Stimulated activated CD4-positive, alpha-beta T cell treated with anti-CD3 and anti-CD28 coated beads, Interleukin-2, amount 100 ng/mL, for 24 hours (primary cell): ENCODE measurements at places on chromosomes 7 and 10.
A peak's percentile ranks its signal among the peaks of the same experiment; 100 is the strongest.

DNA sequence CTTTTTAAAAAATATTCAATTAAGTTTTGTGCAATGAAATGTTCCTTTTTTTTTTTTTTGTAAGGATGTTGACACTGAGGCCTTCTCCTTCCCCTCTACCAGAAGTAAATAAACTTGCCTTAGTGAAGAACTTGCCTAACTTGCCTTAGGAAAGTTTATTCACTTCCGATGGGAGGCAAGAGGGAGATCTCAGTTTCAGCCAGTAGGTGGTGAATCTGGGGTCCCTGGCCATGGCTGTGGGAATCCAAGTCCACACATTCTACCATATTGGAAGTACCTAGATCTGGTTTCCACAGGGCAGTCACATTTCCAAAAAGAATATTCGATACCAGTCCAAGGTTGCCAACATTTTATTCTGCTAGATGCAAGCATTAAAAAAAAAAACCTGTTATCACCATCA lies 270.9 kb downstream of the CCSER2 start:
- DNase-seq: no peak

- no peak for DNase-seq
Measured at GRCh38 chr10:23363793-23364135, 19.2 kb upstream of the C10orf67 start.

DNA sequence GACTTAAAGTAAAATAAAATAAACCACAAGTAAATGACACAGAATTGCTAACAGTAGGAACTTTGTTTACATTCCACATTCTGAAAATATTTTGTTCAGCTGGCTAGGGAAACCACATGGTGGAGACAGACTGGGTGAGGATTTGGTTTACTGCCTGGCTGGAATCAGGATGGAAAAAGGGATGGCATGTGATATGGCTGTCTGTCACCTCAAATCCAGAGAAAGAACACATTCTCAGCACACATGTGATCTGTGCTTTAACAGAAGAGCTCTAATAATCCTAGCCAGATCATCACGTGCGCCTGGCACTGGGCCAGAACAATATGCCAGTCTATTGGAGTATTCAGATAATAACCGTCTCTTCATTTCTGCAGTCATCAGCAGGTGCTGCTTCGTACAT lies 90.9 kb upstream of the PIP4K2A start:
- DNase-seq: no peak

DNA sequence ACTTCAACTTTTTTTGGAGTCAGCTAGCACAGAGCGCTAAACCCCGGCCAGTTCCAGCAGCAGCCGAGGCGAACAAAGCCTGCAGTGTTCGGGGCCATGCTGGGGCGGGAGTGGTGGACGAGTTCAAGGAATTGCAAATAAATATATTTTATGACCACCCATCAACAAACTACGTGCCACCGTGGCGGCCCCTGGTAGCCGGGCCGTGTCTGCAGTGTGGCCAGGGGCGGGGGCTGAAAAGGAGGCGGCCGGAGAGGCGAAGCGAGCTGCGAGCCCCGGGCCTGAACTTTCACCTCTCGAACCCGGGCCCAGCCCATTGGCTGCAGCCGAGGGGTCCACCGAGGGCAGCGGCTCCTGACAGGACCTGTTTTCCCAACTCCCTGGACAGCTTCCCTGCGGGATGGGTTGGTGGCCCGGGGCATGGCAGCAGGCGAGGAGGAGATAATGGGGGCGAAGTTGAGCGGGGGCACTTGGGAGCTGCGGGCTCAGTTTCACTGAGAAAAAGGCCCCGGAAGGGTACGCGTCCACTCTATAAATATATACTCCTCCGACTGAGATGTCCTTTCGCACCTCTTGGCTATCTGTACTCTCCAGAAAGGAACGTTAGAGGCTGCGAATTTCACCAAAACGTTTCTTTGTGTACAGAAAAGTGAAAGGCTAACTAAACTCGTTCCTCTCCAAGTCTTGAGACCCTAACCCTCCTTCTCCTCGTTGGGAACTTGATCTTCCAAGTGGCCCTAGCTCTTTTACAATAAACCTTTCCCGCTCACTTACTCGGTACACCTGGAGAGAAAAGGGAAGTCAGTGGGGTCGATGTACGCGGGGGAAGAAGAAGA lies 164.6 kb upstream of the PPP1R3A start:
- DNase-seq: no peak

DNA sequence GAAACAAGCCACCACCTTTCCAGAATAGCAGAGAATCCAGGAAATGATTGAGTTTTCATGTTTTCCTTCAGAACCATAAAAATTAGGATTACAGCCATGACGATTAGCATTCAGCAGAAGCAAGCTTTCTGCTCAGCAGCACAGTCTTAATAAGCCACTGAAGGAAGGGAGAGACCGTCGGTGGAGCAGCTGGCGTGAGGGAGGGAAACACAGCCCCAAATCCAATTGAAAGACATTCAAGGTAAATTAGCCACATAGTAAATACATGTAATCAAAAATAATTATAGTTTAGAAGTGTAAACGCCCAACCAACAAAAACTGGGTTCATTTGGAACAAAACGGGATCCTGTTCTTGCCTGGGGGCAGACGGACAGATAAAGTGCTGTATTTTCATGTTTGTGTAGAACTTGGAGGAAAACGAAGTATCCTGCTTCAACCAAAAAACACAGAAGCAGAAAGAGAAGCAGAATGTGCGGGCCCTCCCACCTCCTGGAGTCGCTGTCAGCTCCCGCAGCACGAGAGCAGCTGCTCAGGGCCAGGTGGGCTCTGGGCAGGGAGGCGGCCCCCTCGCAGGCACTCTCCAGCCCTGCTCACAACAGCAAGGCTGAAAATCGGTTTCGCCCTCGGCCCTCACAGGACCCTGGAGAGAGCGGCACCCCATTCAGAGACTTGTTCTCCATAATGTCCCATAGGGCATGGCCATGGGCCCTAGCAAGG lies 84.9 kb downstream of the TCERG1L start:
- no peak for DNase-seq

- no peak for DNase-seq
Measured at GRCh38 chr10:11058965-11059364, 41.3 kb downstream of the CELF2 start.

- no peak for DNase-seq
Measured at GRCh38 chr10:22635650-22636049, 78.7 kb downstream of the PIP4K2A start.

DNA sequence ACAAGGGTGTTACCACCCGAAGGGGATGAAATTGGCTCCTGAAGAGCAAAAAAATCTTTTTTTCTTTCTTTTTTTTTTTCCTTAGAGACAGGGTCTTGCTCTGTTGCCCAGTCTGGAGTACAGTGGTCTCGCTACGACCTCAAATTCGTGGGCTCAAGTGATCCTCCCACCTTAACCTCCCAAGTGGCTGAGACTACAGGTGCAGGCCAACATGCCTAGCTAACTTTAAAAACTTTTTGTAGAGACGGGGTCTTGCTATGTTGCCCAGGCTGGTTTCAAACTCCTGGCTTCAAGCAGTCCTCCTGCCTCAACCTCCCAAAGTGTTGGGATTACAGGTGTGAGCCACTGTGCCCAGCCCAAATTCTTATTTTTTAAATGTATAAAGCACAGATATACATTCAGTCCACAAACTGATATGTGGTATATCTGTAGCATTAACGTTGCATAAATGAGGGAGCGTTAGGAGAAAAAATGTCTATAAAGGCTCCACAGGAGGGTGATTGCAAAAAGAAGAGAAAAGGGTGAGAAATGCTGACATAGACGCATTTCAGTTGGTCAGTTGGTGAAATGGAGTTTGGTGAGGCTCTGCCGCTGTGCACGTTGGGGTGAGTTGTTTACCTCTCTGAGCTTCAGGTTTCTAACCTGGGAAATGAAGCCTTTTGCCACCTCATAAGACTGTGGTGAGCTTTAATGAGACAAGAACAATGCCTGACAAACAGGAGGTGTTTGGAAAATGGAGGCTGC lies 100.7 kb upstream of the PODXL start:
- DNase-seq: no peak

DNA sequence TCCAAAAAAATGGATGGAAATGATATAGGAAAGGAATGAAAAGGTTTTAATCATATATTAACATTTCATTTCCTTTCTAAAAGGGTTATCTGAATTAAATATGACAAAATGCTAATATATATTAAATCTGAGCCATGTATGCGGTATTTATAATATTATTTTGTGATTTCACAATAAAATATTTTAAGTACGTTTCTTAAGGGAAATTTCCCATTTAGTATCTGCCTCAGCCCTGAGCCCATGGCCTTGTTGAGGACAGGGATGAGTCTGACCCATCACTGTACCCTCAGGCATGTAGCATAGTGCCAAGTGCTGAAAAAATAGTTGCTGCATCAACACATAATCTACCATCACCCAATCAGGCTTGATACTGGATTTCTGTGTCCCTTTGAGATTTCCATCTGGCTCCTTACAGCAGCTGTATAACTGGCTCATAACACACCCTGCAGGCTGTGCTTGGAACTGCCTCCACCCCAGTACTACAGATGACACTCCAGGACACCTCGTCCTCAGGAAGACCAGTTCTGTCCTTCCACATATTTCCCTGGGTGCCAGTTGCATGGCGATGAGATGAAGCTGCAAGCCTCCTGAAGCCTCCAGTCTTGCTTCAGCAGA lies 59.4 kb upstream of the ASAH2 start:
- DNase-seq: peak; percentile 30

DNA sequence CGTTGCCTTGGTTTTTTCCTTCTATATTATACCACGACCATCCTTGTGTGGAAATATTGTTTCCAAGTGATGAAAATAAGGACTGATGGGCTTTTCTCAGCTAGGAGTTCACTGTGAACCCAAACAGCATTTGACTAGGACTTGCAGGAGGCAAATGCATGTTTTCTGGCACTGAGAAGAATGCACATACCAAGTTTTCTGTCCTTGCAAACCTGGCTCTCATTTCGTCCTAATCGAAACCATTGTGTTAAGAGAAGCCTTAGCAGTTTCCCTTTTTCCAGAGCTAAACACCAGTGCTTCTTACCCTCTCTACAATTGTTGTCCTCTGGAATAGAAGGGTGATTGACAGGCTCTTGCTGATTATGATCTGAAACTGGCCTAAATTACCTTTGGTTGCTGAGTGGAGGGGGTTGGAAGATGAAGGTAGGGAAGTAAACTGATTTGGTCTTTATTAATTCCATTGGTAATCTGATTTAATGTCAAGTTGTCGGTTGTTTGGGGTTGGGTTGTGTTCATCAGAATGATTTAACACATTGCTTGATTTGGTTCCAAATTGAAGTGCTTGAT lies 33.1 kb upstream of the ELMO1 start:
- DNase-seq: no peak

DNA sequence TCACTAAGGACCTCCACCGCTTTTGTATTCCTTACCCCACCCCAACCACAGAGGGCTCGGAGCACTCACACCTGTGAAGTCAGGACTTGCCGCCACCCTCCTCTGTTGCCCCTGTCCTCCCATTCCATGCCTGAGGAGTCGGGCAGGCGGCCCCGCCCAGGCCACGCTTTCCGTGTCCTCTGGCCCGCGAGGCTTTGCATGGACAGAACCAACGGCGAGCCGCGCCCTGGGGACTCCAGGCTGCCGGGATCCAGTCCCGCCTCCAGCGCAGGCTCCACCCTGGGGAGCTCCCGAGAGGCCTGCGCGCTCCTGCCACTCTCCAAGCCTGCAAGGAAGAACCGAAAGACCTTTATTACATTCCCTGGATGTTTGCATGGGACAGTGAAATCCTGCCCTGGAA lies 366.4 kb upstream of the POM121L12 start:
- DNase-seq: no peak

DNA sequence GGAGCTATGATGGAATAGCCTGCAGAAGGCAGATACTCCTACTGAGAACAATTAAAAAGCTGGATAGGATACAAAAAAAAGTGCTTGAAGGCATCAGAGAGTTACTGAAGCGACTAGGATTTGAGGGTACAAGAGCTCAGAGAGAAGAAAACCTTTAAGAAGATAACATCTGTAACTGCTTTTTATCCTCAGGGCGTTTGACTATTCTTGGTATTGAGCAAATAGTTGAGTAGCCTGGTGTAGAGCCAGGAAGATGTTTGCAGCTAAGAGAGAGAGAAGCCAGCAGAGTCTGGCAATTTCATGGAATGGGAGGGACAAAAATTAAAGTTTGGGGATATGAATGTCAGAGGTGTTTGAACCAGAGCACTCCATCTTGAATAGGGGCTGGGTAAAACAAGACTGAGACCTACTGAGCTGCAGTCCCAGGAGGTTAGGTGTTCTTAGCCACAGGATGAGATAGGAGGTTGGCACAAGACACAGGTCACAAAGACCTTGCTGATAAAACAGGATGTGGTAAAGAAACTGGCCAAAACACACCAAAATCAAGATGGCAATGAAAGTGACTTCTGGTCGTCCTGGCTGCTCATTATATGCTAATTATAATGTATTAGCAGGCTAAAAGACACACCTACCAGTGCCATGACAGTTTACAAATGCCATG lies 428.8 kb downstream of the SH2D4B start:
- DNase-seq: no peak

DNA sequence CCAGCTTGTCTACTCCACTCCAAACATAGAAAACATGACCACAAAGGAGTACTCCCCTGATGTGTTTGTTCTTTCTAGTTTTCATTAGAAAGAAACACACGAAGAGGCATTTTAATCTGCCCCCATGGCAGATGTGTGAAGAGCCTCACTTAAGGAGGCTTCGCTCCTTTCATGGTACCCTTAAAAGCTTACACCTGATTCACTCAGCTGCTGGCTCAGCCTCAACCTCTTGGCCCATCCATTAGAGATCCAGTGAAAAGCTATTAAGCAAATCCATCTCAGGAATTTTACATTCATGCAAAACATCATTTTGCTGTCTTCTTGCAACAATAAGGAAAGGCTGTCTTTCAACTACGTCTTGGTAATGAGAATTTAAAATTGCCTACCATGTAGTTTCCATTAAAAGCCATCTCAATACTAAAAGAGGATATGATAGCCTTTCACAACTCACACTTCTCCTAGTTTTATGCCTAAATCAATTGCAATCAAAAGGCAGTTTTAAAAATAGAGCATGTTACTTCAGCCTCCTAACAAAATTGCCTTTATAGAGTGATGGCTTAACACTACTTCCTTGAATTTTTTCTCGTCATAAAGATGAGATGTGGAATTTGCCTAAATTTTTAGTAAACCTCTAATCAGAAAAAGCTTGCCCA lies 22.7 kb downstream of the MACC1 start:
- no peak for DNase-seq

- DNase-seq: no peak
Measured at GRCh38 chr7:151306374-151306773, 35.2 kb upstream of the NUB1 start.

GRCh38 chr10:18159557-18159956 lies 19.3 kb downstream of the CACNB2 start:
- no peak for DNase-seq

DNA sequence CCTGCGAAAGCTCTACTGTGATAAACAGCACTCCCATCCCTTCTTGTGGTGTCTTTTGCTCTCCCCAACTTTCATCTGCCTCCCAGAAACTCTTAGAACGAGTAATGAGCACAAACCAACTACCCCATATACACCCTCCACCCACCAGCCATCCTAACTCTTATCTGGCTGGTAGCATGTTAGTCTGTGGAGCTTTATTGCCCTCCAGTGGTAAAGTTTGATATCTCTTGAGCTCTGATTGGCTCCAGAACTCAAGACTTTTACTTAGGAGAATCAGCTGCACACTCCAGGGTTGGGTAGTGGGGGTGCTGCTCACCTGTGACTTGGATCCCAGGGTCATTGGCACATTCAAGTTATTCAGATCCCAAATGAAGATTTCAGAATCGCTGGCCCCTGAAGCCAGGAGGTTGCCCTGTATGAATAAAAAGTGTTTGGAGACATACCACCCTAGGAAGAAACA lies 10.9 kb downstream of the SEC31B start:
- peak; percentile 13 for DNase-seq

GRCh38 chr7:137110091-137110509 lies 233.4 kb downstream of the PTN start:
- no peak for DNase-seq

GRCh38 chr10:132888898-132889490 lies 53.4 kb downstream of the CFAP46 start:
- DNase-seq: no peak

GRCh38 chr10:102395400-102396316 lies at the start of gene NFKB2:
Gene NFKB2, plus strand, starts transcription at chr10:102395705. Its CDS starts 255 bp downstream, at chr10:102395960.
- peak; percentile 92 for DNase-seq
